ENCODE measurements at places on chromosomes 16 and 17.
A peak's percentile ranks its signal among the peaks of the same experiment; 100 is the strongest.

GRCh38 chr16:77169650-77170236, 21.2 kb upstream of the MON1B start:
- DNase-seq, result peak; percentile 45

- no peak for DNase-seq
Observed at GRCh38 chr17:16406742-16407674, 8.4 kb upstream of the TRPV2 start.

DNA sequence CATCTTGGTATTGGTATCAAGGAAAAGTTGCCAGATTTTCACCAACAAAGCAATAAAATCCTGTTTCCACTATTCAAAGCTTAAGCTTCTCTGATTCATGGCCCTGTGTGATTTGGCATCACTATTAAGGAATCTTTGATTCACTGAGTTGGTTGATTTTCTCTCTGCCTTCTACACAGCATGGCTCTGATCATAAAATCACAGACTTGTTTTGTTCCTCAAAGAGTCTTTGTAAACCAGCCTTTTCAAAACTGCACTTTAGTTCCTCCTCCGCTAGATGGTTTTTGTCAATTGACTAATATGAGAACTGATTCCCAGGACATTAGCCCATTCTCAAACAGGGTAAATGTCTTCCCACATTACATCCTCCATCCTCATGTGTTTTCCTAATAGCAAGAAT, 197.6 kb downstream of the DNAH9 start:
- DNase-seq, result no peak

DNA sequence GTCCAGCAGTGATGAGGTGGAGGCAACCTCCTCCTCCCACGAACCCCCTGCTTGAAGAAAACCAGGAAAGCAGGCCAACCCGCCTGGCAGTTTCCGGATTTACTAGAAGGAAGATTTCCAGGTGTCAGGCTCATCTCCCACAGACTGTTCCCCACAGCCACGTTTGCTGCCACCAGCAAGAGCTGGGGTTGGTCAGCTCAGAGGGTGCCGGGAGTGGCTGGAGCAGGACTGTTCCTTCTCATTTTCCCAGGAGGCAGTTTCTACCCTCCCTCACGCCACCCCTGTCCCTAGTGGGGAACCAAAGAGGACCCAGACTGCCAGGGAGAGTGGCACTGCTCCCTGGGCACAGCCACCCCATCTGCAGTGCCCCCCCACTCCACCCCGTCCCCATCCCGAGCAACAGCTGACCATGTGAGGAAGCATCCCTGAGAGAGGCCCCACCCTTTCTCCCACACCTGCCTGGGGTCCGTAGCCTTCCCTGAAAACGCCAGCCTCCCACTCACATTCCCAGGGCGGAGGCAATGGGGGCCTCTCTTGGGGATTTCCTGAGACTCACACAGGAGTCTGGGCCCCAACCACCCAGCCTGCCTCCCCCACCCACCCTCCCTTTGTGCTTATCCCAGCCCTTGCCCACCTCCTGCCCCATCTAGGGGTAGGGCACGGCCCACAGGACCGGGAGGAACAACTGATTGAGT, 5.9 kb downstream of the KRT17 start:
- DNase-seq, result no peak

GRCh38 chr17:72714357-72714966, 378.0 kb downstream of the SLC39A11 start:
- no peak for DNase-seq

GRCh38 chr17:47604598-47604927, 45.2 kb upstream of the KPNB1 start:
- DNase-seq, result peak; percentile 63

- DNase-seq, result no peak
Observed at GRCh38 chr17:34113089-34113488, 142.0 kb upstream of the CCL2 start.

GRCh38 chr17:77107506-77108433, 33.0 kb upstream of the SEC14L1 start:
- DNase-seq, result peak; percentile 88

GRCh38 chr17:732902-733720, 715 bp downstream of the TLCD3A start:
- peak; percentile 16 for DNase-seq

- no peak for DNase-seq
Observed at GRCh38 chr16:75774197-75774596, 47.9 kb upstream of the CPHXL start.

DNA sequence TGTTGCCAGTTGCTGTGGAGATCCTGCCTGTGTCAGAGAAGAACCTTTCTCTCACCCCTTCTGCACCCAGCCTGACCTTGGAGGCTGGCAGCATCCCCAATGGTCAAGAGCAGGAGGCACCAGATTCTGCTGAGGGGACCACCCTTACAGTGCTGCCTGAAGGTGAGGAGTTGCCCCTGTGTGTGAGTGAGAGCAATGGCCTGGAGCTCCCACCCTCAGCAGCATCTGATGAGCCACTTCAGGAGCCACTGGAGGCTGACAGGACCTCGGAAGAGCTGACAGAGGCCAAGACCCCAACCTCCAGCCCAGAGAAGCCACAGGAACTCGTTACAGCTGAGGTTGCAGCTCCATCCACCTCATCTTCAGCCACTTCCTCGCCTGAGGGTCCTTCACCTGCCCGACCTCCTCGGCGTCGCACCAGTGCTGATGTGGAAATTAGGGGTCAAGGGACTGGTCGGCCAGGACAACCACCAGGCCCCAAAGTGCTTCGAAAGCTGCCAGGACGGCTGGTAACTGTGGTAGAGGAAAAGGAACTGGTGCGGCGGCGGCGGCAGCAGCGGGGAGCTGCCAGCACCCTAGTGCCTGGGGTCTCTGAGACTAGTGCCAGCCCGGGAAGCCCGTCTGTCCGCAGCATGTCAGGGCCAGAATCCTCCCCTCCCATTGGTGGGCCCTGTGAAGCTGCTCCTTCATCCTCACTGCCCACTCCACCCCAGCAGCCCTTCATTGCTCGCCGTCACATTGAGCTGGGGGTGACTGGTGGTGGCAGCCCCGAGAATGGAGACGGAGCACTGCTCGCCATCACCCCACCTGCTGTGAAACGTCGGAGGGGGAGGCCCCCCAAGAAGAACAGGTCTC, 10.2 kb upstream of the PHKG2 start:
- no peak for DNase-seq

DNA sequence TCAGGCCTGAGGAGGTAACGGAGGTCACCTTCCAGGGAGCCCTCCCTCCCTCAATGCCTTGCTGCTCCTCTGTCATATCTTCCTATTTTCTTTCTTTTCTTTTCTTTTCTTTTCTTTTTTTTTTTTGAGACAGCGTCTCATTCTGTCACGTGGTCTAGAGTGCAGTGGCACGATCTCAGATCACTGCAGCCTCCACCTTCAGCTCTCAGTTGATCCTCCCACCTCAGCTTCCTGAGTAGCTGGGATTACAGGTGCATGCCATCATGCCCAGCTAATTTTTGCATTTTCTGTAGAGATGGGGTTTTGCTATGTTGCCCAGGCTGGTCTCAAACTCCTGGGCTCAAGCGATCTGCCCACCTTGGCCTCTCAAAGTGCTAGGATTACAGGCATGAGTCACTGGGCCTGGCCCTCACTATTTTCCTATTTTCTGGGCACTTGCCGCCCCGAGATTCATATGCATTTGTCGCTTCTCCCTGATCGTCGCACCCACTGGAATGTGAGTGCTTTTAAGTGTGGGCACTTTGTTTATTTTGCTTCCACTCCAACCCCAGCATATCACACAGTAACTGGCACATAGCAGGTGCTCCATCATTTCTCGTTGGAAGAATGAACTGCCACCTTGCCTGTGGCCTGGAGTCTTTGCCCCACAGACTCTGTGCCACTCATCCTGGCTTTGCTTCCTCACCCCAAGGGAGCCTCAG, 31.7 kb downstream of the CPNE2 start:
- DNase-seq, result no peak

DNA sequence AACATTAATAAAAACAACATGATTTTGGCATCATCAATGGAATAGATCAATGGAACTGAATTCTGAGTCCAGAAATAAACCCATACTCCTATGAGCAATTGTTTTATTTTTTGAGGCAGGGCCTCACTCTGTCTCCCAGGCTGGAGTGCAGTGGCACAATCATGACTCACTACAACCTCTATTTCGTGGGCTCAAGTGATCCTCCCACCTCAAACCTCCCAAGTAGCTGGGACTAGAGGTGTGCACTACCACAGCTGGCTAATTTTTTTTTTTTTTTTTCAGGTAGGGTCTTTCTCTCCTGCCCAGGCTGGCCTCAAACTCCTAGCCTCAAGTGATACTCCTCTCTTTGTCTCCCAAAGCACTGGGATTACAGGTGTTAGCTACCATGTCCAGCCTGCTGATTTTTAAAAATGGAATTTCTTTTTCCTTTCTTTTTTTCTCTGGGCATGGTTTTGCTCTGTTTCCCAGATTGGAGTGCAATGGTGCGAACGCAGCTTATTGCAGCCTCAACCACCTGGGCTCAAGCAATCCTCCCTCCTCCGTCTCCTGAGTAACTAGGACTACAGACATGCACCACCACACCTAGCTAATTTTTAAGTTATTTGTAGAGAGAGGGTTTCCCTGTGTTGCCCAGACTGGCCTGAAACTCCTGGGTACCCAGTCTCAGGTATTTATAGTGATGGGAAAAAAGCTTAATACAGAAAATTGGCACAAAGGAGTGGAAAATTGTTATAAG, 7.3 kb upstream of the PRDM7 start:
- DNase-seq, result no peak

DNA sequence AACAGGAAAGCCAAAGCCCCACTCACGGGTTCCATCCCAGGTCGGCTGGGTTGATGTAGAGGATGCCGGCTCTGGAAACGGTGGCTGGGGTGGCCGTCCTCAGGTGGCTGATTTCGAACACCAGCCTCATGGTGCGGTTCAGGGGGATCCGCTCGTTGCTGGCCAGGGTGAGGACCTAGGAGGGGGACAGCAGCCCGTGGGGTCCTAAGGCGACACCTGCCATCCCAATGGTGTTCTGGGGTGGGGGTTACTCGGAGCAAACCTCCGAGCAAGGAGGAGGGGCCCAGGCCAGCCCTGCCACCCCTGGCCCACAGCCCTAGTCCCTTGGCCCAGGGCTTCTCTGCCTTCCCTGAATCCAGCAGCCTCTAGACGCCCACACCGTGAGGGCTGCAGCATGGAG, 86.5 kb downstream of the DNAH17 start:
- no peak for DNase-seq

GRCh38 chr17:49197346-49197998, 12.9 kb downstream of the GNGT2 start:
- DNase-seq, result no peak

DNA sequence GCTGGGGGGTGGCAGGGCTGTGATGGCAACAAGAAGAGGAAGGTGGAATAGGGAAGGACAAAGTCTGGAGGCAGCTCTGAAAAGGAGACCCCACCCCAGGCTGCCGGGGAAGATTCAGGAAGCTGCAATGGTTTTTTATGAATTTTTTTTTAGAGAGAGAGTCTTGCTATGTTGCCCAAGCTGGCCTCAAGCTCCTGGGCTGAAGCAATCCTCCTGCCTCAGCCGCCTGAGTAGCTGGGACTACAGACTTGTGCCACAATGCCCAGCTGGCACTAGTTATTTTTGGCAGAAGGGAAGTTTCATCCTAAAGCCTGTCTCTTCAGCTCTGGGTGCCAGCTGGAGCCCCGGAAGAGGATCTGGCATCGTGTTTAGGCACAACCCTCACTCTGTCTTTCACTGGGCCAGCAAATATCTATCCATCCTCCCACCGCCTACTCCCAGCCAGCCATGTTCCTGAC, 1.3 kb upstream of the CES3 start:
- DNase-seq, result no peak

GRCh38 chr17:4665027-4665426, 23.5 kb upstream of the ALOX15 start:
- DNase-seq, result no peak

GRCh38 chr16:28308794-28309584, 16.7 kb downstream of the SBK1 start:
- DNase-seq, result no peak

DNA sequence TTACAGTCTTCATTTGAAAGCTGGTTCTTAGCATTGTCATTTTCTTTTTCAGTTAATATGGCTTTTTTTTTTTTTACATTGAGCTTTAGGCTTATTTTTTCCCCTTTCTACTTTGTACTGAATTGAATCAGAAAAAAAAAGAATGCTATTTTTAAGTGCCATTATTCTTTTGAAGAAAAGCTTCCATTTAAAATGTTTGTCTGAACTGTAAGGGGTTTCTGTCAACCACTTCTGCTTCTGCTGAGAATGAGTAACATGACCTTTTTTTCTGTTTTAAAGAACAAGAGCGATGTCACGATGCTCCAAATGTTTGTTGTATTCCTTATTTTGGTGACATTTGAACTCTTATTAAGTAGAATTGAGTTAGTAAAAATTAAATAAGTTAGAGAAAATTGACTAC, 50.0 kb downstream of the MRTFB start:
- no peak for DNase-seq

DNA sequence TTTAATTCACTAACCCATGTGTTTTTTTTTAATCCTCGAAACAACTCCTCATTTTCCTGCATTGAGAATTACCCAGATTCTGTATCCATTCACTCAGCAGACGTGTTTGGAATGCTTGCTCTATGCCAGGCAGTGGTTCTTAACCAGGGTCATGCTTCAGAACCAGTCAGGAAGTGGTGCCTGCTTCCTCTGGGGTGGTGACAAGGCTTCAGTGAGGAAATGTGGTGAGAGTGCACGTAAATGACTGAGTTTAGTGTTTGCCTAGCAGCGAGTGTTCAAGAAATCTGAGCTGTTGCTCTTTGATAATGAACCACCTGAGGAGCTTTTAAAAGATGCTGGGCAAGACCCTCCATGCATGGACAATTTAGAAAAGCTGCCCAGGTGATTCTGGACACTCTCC, 9.9 kb downstream of the ZFP90 start:
- DNase-seq, result no peak

GRCh38 chr16:55700961-55701360, 45.2 kb downstream of the SLC6A2 start:
- DNase-seq, result no peak

- peak; percentile 92 for DNase-seq
Observed at GRCh38 chr17:16969931-16970906, 1.7 kb downstream of the TNFRSF13B start.

GRCh38 chr16:66474750-66475199, 47.7 kb downstream of the BEAN1 start:
- peak; percentile 85 for DNase-seq

GRCh38 chr17:15377616-15378015, 36.2 kb upstream of the TEKT3 start:
- DNase-seq, result no peak

DNA sequence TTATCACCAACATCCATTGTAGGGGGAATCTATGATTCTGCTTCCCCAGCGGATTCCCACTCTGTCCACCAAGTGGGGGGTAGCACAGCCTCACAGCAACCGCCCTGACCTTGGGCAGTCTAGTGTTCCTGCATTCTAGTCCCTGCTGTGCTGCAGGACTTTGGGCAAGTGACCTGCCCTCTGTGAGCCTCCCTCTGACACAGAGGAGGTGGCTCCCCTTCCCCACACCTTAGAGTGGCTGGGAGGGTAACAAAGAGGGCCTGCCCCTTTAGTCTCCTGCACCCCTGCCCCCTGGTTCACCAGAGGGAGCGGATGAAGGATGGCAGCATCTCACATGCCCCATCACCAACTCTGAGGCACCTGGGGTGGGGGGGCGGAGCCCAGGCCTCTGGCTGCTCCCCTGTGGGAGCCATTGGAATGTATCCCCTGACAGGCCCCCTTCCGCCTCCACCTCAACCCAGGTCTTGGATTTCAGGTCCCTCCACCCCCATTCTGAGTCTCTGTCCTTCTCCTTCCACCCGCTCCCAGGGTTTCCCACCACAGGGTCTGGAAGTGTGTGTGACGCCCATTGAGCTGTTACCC, 10.1 kb downstream of the GAS2L2 start:
- DNase-seq, result no peak
